ENCODE measurements at places on chromosomes 12 and 14.

DNA sequence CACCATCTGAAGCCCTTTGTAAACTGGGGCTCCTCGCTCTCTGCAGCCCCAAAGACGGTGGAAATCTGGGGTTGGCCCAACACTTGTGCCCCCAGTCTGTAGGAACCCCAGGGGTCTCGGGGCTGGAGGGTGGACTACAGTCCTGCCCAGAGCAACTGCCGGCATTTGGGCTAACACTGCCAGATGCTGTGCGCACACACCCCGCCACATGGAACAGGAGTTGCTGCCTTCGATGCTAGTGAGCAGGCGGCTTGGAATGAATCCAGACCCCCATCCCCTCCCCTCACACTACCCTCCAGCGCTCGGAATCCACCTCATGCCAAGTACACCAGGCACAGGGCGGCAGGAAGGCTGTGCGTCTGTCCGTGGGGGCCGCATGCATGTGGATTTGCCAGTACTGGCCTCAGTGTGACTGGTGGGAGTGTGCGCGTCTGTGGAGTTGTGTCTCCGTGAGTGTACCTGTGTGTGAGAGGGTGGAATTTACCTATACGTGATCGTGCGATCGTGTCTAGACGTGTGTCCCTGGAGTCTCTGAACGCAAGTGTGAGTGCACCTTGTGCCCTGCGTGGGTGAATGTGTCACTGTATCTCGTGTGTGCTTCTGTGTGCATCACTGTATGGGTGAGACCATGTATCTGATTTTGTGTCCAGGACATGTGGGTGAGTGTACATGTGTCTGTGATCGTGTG lies 5.1 kb downstream of the LHX5 start:
- DNase-seq, result no peak

DNA sequence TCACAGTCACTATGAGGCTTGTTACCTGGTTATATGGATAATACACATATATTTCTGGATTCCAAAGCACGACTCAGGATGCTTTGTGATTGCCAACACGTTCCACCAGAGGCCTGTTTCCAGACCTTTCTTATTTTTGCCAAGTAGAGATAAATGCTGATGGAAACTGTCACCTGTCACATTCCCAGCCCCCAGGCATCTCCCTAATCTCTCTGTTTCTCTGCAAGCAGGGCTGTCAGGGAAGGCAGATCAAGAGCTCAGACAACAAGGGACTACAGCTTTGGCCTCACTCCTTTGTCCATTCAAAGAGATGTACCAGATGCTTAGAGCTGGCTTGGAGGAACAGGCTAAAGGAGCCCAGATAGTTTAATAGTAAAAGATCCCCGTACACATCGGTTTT lies 21.8 kb upstream of the DDHD1 start:
- no peak for DNase-seq

DNA sequence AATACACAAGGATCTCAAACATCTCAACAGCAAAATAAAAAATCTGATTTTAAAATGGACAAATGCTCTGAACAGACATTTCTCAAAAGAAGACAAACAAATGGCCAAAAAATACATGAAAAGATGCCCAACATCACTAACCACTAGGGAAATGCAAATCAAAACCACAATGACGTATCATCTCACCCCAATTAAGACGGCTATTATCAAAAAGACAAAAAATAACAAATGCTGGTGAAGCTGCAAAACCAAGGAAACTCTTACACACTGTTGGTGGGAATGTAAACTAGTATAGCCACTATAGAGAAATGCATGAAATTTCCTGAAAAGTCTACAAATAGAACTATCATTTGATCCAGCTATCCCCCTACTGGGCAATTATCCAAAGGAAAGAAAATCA lies 145.0 kb downstream of the BTG1 start:
- no peak for DNase-seq

- DNase-seq, result no peak
Observed at GRCh38 chr14:90900476-90901083, 84.3 kb upstream of the TTC7B start.

- no peak for DNase-seq
Observed at GRCh38 chr12:101570047-101570446, 24.7 kb upstream of the MYBPC1 start.

DNA sequence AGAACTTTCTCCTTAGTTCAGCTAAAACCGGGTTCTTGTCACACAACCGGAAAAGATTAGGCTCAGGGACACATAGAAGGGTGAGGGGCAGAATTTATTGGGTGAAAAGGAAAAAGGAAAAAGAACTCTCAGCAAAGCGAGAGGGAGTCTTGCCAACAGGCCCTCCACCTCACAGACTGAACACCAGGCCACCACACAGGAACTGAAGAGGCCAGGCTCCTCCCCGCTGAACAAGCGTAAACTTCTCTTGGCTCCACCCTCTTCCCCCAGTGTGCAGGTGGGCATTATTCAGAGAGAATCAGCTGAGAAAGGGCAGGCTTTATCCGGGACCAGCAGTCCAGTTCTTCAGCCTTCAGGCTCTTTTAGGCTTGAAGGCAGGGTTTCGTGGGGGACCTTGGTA lies 125.6 kb upstream of the FGD4 start:
- peak; percentile 58 for DNase-seq

- DNase-seq, result no peak
Observed at GRCh38 chr12:131408036-131408365, 302.9 kb upstream of the SFSWAP start.

- no peak for DNase-seq
Observed at GRCh38 chr14:70651522-70651921, 9.8 kb downstream of the TTC9 start.

DNA sequence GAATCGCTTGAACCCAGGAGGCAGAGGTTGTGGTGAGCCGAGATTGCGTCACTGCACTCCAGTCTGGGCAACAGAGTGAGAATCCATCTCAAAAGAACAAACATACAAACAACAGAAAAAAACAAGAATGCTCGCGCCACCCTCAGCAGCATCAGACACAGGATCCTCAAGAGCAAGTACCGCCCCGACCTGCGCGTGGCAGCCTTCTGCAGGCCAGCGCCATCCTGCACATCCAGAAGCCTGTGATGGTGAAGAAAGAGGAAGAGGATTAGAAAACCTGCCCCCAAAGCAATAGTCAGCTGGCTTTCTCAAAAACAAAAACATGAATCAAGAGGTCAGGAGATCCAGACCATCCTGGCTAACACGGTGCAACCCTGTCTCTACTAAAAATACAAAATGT lies 30.0 kb upstream of the EID3 start:
- DNase-seq, result no peak

GRCh38 chr14:26577711-26578110 lies 20.1 kb downstream of the NOVA1 start:
- no peak for DNase-seq

DNA sequence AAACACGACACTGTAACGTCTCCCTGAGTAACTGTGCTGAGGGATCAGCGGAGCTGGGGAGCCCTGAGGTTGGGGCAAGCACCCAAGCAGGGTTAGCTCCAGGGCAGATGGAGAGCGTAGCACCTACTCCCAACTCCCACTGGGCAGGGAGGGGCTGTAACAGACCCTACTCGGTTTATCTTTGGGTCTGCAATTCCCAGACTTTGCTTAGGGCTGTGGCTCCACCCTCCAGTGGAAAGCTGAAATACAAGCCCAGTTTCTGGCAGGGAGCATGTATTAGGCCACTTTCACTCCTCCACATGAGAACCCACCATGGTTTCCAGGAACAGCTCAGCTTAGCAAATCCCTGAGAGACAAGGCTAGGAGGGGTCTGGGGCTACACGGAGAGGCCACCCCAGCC lies 17.3 kb upstream of the TC2N start:
- no peak for DNase-seq

GRCh38 chr12:100215209-100215608 lies 14.6 kb downstream of the ACTR6 start:
- no peak for DNase-seq

DNA sequence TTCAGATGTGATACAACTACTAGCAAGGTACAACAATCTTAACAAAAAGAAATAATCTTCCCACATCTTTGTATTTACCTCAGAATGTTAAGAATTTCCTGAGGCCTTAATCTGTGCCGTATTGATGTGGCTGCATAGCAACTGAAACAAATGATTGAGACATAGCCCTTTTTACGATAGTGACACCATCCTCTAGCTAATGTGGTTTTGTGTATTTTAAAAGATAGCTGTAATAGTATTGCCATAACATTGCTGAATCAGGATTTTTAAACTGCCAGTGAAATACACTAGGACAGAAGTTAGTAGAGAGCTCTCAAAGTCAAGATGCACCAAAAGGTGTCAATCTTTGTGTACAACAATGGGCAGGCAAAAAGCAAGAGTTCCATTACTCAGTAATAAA lies 11.9 kb downstream of the NPAS3 start:
- no peak for DNase-seq

DNA sequence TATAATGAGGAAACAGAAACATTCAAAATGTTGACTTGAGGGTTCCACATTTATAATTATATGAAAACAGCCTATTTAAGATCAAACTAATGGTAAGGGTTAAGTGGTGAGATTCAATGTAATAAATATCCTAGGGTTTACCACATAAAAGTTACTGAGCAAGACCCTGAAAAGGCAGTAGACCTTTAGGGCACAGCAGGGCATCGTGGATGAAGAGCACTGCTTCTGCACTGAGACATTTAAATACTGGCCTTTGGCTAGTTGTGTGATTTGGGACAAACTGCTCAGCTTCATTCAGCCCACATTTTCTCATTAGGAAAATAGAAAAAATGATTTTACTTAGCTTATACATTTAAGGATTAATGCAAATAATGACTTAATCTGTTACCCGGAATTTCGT lies 42.0 kb downstream of the CNTN1 start:
- no peak for DNase-seq

- no peak for DNase-seq
Observed at GRCh38 chr14:47660158-47660557, 15.2 kb downstream of the MDGA2 start.

GRCh38 chr14:89298056-89298834 lies 118.8 kb downstream of the FOXN3 start:
- no peak for DNase-seq

DNA sequence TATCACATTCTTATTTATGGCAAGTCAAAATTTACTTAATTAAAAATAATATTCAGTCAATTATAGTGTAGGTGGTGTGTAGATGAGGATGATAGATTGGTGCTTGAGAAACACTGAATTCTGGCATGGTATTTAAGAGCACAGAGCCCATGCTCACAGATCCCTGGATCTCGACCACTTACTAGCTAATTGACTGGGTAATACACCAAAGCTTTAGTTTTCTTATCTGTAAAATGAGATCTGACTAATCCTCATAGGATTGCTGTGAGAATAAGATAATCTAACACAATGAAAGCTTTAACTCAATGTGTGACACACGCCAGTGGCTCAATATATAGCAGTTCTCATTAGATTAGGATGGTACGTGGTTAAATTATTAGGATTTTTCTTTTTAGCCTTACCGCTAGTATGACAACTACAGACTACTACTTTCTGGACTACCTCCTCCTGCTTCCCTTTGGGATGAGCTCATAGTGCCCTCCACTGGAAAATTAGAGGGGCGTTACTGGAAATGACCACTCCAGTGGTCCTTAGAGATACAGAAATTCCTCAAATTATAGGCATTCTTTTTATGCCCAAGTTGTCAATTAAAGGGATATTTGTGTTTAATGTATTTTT lies 482.8 kb upstream of the TBX3 start:
- DNase-seq, result no peak

- DNase-seq, result peak; percentile 33
Observed at GRCh38 chr14:20632448-20632830, 9.1 kb downstream of the OR6S1 start.

DNA sequence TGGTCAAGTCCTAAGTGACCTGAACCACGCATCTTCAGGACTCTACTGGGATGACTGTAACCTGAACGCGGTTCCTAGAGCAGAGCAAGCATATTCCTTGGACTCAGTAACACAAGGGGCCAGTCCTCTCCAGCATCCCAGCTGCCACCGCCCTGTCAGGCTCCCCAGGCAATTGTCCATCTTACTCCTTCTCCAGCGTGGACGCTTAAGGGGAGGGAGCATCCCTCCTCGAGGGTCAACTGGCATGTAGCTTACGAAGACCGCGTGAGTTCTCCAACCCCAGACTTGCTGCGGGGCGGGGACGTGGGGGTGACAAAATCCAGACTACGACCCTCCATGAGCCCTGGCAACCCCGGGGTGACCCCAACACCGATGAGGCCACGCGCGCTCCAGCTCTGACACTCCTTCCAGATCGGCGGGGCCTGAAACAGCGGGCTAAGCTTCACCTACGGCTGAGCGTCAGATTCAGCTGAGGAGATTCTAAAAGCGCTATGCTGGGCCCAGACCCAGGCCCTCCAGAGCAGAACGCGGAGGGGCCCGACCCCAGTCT lies 846 bp upstream of the MTHFD1 start:
- peak; percentile 38 for DNase-seq

GRCh38 chr14:74080820-74081460 lies 3.3 kb downstream of the ALDH6A1 start:
- DNase-seq, result no peak

DNA sequence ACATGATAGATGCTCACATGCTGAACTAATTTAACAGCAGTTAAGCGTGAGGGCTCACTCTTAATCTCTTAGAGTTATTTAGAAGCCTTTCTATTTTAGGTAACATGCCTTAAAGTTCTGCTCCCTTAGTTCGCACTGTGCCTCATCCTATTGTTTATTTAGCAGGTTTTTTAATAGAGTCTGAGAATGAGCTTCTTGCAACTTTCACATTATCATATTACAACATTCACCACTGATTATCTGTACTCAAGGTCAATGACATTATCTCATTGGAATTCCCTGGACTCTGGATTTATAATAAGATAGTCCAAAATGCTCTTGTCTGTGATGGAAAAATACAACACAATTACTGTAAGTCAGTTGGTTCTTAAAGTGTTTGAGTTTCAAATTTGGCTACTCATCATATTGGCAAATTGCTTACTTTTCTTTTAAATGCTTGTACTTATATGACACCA lies 183.6 kb upstream of the SLC38A2 start:
- DNase-seq, result no peak

DNA sequence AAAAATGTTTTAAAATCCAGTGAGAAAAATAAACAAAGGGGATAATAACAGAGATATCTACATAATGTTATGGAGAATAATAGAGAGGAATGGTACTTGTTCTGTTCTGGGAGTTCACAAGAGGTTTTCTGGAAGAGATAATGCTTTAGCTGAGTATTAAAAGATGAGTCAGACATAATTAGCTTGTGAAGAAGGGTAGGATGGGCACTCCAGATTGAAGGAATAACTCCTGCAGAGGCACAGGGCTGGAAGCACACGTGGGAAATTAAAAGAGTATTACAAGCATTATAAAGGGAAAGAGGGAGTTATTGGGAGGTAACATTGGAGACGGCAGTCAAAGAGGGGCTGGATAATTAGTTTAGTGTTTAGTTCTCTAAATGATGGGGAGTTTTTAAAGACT lies 124.9 kb upstream of the BTG1 start:
- DNase-seq, result no peak

Data from activated naive CD8-positive, alpha-beta T cell treated with anti-CD3 and anti-CD28 coated beads for 36 hours (primary cell).